ENCODE measurements at places on chromosomes 1 and 21.

DNA sequence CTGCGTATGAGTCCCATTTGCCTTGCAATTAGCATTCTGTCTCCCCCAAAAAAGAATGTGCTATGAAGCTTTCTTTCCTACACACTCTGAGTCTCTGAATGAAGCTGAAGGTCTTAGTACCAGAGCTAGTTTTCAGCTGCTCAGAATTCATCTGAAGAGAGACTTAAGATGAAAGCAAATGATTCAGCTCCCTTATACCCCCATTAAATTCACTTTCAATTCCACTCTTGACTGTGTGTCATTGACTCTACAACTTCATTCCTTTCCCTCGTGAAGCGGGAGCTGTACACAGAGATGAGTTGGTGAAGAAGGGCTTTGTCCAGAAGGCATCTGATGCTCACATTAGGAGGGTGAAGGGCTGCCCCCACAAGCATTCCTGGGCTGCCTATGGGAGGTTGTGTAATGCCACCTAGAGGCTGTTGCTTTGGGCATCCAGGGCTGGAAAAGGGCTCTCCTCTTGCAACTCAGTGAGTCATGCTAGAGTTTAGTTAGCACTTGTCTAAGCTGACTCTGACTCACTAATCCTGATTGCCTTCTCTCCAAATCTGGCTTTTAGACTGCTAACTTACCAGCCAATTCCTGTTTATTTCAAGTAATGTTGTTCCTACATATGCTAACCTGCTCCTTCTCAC, 1.8 kb downstream of the SPRR1B start:
- peak; percentile 69 for DNase-seq

- no peak for DNase-seq
Measured at GRCh38 chr21:44958471-44959191, 18.8 kb downstream of the SLX9 start.

DNA sequence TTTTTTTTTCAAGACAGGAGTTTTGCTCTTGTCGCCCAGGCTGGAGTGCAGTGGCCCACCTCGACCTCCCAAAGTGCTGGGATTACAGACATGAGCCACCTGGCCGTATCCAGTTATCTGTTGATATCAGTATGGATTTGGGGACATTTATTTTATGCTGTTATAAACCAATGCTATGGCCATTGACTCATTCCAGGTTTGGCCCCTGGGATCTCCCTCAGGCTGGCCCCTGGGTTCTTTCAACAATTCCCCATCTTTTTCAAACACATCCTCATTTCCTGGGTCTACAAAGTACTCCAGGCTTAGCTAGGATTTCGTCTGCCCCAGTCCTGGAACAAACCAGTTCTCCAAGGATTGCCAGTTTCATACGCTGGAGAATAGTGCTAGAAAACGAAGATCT, 44.1 kb downstream of the WDR4 start:
- DNase-seq = no peak

GRCh38 chr1:214500340-214501055, 50.9 kb downstream of the PTPN14 start:
- no peak for DNase-seq

GRCh38 chr1:215600867-215601266, 33.8 kb downstream of the KCTD3 start:
- no peak for DNase-seq

DNA sequence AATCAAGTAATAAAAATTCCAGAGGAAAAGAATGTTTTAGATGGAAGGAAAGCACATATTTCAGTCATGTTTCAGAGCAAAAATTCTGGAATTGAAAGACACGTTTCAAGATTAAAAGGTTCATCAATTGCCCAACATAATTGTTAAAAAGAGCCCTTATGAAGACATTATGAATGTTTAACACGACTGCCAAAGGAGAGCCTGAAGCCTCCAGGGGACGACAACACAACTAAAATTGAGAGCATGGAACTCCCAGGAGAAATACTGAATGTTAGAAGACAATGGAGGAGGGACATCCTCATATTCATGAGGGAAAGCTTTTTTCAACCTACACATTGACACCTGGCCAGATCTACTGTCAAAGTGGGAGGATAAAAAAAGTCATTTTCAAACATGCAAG, 16.0 kb downstream of the OR2T11 start:
- peak; percentile 58 for DNase-seq

- peak; percentile 55 for DNase-seq
Measured at GRCh38 chr1:17696417-17697301, 58.5 kb upstream of the ACTL8 start.

GRCh38 chr1:211285196-211285595, 26.0 kb downstream of the RCOR3 start:
- no peak for DNase-seq

- peak; percentile 53 for DNase-seq
Measured at GRCh38 chr1:19762175-19762779, 37.4 kb downstream of the TMCO4 start.

GRCh38 chr1:29238620-29239002, 2.3 kb downstream of the PTPRU start:
- no peak for DNase-seq

- no peak for DNase-seq
Measured at GRCh38 chr1:172708452-172708851, 49.5 kb downstream of the FASLG start.

DNA sequence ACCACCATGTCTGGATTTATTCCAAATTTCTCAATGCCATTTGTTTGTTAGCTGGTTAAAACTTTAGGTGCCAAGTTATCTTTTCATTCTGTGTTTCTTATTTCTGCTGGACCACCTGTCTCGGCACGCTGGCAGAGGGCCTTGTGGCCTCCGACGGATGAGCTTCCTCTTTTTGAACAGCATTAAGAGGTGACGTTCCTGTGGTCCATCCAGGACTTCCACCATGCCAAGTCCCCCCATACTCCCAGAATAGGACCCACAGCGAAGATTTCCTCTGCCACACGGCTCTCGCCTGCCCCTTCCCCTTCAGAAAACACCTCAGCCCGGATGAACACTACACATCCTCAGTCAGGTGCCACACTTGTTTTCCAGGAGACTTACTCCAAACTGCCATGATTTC, 73.8 kb downstream of the NTPCR start:
- DNase-seq = no peak

DNA sequence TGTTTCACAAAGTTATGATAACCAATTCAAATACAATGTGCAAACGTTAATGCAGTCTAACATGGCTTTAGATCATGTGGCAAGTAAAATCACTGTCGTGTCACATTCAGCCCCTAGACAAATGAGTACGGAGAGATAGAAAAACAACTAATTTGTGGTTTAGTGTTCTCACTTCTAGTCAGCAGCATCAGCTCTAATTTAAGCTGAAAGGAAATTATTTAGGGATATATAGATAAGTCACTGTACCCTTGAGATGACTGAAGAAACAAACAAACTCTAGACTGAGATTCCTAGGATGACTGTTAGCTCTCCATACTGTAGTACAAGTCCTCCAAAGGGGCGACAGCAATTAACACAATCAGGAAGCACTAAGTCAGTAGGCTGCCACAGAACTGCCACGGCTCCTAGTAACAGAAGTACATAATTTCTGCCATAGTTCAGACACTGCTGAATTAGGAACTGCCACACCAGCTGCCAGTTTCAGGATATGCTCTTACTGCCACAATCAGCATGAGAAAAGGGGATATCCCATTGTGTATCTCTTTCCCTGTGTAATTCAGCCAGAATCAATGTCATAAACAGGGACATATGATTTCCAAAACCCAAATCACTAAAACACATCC, 150.4 kb upstream of the NEGR1 start:
- no peak for DNase-seq

- no peak for DNase-seq
Measured at GRCh38 chr1:184051138-184051484, 419 bp upstream of the TSEN15 start.

DNA sequence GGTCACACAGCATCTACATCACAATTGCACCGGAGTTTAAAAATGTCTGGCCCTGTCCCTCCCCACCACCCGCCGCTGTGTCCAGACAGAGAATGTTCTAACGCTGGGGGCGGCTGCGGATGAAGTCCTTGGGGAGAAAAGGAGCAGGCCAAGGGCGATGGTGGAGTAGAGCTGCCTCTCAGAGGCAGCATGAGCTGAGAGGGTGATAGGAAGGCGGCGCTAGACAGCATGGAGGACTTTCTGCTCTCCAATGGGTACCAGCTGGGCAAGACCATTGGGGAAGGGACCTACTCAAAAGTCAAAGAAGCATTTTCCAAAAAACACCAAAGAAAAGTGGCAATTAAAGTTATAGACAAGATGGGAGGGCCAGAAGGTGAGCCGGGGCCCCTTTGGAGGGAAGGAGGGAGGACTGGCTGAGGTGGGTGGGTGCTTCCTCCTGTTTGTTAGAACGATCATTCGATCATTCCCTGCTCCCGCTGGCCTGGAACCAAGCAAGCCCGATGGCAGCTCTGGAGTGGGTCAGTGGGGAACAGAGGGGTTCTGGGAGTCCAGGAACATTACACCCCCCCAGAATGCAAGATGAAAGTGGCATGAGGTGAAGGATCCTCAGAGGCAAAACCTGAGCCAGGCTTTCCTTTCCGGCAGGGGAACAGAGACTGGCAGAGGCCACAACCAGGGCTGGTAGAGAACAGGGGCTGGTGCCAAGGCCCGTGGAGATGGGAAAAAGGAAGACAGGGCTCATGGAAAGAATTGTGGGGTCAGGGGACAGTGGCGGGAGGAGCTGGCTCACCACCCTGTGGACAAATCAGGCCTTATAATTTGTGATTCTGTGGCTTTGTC, at the start of the genes FAM229A and TSSK3:
FAM229A (minus strand) TSS at position 12 of the 840 bp plus-strand sequence. CDS start 394 bp downstream, outside the sequence.
TSSK3 (plus strand) TSS at position 66 of the 840 bp plus-strand sequence; CDS start at position 229, 163 bp downstream.
- no peak for DNase-seq

DNA sequence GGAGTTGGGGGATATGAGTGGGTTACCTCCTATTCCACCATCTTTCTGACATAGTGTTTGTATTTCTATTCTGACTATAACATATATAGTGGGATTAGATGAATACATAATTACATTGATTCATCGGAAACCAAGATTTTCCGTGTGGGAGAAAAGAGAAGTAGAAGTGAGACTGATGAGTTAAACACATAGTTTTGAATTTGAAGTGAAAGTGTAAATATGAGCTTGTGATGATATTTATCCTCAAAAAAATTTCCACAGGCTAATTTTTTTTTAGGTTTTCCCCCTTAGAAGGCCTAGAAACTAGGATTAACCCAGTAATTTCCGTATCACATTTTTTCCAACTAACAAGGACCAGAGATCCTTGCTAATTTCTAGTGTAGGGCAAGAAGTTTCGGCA, 6.9 kb downstream of the CD1B start:
- no peak for DNase-seq

DNA sequence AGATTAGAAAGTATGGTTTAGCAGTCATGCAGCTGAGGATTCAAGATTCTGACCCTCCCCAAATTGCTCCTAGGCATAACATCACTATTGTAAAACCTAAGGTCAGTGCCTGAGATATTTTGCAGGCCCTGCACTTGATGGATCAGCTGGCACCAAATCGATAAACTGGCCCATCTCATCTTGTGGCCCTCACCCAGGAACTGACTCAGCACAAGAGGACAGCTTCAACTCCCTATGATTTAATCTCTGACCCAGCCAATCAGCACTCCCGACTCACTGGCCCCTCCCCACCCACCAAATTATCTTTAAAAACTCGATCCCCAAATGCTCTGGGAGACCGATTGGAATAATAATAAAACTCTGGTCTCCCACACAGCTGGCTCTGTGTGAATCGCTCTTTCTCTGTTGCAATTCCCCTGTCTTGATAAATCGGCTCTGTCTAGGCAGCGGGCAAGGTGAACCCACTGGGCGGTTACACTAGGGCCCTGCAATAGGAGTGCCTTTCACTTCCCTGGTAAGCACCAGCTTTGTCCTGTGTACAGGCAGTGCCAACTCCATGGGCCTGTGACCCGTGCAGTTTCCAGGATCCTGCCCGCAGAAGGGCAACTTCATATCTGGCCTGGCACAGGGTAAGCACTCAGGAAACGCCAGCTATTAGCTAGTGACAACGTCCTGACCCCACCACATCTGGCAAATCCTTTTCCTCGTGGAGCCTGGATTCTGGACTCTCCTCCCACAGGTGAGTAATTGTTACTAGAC, 28.7 kb upstream of the SLC2A5 start:
- no peak for DNase-seq

GRCh38 chr1:156920233-156921052, at the start of gene LRRC71:
TSS of gene LRRC71 (plus strand) at chr1:156920632. CDS start at chr1:156920804, 172 bp downstream.
- peak; percentile 74 for DNase-seq

- DNase-seq = peak; percentile 43
Measured at GRCh38 chr1:19250629-19251304, 557 bp downstream of the EMC1 start.

- no peak for DNase-seq
Measured at GRCh38 chr1:190478149-190479049, 735 bp upstream of the BRINP3 start.

DNA sequence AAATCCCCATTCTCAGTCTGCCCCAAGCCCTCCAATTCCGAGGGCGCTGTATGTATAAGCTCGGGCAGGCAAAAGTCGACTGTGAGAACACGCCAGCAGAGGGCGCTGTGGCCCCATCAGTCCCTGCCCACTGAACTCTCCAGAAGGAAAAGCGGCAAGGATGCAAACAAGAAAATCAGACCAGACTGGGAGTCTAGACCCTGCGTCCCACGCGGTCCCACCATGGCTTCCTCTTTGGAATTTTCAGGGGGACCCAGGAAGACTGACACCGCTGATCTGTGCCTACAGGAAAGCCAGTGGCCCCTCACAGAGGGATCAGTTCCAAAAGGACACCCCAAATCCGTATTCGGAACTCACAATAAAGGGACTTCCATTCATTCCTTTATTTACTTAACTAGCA, 19.5 kb downstream of the TEX35 start:
- peak; percentile 95 for DNase-seq

DNA sequence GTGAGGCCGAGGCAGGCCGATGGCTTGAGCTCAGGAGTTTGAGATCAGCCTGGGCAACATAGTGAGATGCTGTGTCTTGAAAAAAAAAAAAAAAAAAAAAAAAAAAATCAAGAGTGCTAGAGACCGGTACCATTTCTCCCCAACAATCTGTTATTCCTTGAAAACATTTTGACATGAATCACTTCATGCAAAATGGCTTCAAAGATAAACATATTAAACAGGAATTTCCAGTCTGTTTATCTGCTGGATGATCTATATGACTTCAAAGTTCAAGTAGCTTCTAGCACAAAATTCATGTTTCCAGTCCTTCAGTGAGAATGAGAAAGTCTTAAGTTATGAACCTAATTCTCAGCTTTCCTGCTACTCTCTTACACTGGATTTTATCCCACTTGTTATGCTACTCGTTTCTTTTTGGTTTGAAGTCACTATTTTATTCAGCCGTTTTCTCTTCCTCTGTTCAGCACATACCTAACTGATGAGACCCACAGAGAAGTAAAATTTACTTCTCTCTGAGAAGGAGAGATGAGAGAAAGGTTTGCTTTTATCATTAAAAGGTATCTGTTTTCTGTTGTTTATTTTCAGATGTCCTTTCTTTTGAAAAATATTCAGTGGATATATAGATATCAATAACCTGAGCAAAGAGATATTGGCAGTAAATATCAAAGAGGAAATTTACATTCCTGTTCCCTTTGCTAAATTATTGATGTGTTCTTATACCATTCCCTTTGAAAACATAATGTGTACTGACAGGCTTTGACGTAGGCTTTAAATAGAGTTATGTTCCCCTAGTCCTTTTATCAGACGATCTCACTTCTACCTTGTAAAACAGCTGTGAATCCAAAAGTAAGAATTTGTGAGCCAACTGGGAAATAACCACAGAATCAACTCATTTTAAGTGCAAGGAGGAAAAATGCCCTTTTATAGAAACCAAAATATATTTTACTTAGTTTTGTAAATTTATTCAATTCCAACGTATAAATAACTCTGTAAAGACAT, 38.2 kb downstream of the CD46 start:
- DNase-seq = peak; percentile 68

- no peak for DNase-seq
Measured at GRCh38 chr1:206568779-206569352, 43.4 kb downstream of the EIF2D start.
